ENCODE measurements at places on chromosomes 11 and 22.

GRCh38 chr22:36156515-36157419 is 3.8 kb downstream of the APOL3 start:
- no peak for DNase-seq

- DNase-seq, result no peak
Observed at GRCh38 chr22:18066181-18066859, 11.5 kb upstream of the PEX26 start.

- no peak for DNase-seq
Observed at GRCh38 chr11:31845331-31845730, 34.2 kb upstream of the PAX6 start.

- no peak for DNase-seq
Observed at GRCh38 chr11:45457649-45458048, 171.5 kb upstream of the SYT13 start.

- peak; percentile 52 for DNase-seq
Observed at GRCh38 chr11:73152861-73153483, 10.9 kb upstream of the FCHSD2 start.

- DNase-seq, result no peak
Observed at GRCh38 chr11:33723238-33723881, 12.9 kb downstream of the CD59 start.

DNA sequence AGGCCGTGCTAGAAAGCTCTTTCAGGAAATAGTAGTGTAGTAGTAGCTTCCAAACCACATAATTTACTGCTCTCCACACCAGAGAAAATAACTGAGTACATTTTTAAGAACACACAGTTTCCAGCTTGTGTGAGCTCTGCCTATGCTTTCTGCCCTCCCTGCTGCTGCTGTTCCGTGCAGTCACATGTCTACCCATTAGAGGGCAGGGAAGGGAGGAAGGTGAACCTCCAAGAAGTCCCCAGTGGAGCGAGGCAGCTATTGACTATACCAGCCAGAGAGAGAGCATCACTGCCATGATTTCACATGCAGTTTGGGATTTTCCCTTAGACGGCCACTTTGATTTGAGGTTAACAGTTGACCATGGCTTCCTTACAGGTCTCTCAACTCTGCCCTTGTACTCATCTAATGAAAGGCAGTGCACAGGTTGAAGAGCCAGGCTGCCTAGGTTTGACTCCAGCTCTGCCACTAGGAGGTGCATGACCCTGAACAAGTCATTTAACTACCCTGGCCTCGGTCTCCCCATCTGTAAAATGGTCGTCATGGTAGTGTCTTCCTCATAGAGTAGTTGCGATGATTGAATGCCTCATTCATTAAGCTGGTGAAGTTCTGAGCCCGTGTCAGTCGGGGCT is 19.7 kb upstream of the CTTN start:
- DNase-seq, result no peak

GRCh38 chr11:59206635-59207034 is 6.1 kb downstream of the MPEG1 start:
- DNase-seq, result no peak

DNA sequence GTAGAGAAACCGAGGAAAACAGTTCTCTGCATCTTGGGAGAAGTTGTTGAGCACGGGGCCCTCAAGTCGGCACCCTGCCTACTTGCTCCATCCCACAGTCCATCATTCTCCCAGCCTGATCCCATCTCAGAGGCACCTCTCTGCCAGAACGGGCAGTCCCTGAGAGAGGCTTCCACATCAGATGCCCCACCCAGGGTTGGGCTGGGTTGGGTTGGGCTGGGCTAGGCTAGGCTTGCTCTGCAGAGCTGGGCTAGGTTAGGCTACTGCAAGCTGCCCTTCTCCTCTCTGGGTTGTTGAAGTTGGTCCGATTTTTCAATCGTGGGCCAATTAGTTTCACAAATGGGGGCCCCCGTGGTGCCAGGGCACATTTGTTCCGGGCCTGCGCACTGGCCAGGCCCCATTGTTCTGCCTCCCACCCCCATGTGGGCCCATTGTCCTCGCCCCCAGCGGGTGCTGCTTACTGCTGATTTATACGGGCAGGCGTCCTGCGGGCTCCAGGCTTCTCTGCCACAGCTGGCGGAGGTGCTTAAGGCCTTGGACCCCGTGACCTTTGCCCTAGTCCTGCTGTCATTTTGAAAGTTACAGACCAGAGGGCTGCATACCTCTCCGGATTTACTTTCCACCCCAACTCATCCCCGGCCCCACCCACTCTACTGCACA is 63.7 kb upstream of the NNMT start:
- no peak for DNase-seq

GRCh38 chr11:11338304-11338703 is 14.7 kb downstream of the CSNK2A3 start:
- DNase-seq, result no peak

DNA sequence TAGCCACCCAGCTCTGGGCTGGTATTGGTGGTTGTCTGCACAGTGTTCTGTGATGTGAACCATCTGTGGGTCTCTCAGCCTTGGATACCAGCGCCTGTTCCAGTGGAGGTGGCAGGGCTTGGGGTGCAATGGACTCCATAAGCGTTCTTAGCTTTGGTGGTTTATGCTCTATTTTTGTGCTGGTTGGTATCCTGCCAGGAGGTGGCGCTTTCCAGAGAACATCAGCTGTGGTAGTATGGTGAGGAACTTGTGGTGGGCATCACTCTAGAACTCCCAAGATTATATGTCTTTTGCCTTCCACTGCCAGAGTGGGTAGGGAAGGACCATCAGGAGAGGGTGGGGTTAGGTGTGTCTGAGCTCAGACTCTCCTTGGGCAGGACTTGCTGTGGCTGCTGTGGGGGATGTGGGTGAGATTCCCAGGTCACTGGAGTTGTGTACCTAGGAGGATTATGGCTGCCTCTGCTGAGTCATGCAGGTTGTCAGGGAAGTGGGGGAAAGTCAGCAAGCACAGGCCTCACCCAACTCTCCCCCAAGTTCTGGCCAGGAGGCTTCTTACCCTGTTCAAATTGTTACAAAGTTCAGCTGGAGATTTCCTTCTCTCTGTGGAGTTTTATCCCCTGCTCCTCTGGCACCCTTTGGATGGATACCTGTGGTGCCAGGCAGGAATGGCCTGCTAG is 47.2 kb downstream of the MRGPRX2 start:
- DNase-seq, result no peak

DNA sequence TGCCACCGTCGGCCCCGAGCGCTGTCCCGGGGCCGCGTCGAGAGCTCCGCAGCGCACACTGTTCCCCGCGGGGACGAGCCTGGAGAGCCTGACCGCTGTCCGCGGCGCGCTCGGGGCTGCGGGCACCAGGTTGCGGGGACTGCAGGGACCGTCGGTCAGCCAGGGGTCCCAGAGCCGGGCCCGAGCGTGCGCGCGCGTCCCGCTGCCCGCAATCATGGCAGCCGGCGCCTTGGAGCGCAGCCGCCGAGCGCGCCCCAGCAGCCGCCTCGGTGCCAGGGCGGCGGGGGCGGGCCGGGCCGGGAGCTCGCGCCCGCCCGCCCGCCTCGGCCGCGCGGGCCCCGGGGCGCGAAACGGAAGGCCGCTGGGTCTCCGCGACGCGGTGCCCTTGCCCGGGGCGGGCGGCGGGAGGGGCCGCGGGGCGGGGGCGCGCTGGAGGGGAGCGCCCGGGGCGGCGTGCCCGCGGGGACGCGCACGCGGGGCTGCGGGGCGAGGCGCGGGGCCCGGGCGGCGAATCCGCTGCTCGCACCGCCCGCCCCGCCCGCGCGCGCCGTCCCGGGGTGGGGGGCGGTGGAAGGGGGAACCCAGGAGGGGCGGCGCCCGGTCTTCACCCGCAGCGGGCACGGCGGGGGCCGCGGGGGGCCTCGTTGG is 79.4 kb upstream of the PPARA start:
- peak; percentile 70 for DNase-seq

GRCh38 chr11:75478783-75479596 is 46.0 kb upstream of the KLHL35 start:
- DNase-seq, result no peak

DNA sequence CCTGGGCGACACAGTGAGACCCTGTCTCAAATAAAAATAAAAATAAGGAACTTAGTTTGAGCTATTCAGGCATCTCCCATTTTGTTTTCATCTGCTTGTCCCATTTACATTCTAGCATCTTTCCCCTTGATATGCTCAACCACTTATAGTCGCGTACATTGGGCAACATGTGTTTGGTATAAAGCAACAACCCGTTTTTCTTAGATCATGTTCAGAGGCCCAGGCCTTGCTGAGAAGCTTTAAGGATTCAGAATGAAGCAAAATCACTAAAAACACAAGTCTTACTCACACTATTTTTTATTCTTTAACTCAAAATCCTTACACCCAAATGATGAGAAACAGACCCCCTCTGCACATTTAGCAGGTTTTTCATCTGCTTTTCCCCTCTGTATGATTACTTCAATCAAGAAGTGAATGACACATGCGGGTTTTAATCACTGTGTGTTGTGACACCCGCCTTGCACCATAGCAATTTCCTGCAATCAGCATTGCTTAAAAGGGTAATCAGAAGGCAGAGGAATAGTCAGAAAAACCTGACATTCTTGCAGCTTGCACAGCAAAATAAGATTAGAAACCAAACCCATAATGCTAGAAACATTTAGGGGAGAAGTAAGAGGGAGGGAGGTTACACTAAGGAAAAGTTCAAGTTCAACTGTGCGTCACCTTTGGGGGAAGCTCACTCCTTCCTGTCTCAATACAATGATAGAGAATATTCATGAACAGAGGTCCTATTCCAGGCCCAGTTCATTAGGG is 25.9 kb downstream of the ALG9 start:
- no peak for DNase-seq

DNA sequence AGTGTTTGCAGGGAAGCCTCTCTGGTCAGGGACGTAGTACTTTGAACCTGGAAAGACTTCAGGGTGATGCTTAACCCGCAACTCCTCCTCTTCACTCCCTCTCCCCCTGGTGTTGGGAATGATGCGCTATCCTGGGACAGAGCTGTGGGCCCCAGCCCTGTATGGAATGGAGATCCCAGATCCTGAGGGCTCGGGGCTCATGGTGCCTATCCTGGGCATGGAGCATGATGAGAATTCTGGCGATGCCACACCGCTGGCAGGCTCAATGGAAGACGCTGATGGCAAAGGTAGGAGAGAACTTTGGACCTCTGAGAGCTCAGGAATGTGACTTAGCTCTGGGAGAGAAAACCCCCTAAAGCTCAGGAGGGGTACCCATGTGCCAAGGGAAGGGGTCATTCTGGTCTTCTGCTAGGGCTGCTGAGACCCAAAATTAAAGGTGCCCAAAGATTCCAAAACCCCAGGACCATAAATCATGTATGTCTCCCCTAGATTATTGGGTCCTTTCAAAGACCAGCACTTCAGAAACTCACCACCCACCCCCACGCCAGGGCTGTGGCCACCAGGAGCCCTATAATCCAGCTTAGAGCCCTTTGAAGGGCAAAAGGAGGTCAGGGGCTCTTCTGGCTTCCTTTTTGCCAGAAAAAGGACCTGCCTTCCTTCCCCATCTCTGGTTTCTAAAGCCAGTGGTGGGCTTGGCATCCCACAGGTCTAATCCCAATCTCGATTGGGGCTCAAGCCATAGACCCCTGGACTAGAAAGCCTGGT is 52.5 kb downstream of the BTG4 start:
- no peak for DNase-seq

DNA sequence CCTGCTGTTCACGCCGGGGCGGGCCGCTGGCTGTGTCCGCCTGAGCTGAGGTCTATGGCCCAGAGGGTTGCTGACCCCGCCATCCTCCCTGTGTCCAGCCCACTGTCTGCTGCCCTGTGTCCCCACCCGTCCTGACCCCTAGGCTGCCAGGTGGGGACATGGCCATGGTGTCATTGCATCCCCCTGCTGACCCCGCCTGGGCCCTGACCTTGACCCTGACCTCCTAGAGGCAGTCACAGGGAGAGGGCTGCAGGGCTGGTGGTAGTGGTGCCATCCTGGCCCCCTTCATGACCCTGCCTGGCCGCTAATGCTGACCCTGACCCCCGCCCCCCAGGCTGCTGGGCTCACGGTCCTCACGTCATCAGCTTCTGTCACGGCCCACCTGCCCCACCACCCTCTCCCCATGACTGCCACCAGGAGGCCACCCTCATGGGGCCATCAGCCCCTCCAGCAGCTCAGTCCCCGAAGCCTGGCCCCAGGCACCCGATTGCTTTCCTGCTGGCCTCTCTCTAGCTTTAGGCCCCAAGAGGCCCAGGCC is 285.9 kb downstream of the BRD1 start:
- no peak for DNase-seq

DNA sequence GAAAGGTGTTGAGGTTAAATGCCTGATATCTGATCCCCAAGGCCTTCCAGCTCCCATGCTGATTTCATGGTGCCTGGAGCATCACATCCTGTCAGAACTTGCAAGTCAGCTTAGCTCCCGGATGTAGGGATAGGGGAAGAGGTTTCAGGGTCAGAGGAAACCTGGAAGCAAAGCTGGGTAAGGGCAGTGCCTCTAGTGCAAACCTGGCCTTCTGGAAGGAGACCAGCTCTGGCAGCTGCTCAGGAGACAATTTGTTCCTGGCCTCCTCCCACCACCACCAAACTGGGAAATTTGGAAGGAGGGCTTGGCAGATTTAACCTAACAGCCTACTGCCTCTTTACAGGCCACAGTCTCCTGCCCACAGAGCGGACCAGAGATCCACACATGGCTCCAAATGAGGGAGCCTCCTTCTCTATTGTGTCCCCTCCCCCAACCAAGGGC is 9.2 kb upstream of the TSKU start:
- no peak for DNase-seq

All from GM19239 (cell line).